Airway epithelial cell (primary cell): ENCODE measurements at places on chromosomes 4 and X. TPM values are rescaled to one million over a fixed set of nuclear protein-coding genes. Genes with fewer than 3 reads are reported as not detected.

Gene MAGEC1
- not detected in 2 replicates for total RNA-seq

Gene KIAA1210
- not detected in 2 replicates for total RNA-seq

Gene CT45A6
- total RNA-seq = not detected in 2 replicates

Gene SCRG1
- not detected in 2 replicates for total RNA-seq

Gene AFM
- total RNA-seq = not detected in 2 replicates

Gene FGB
- not detected in 2 replicates for total RNA-seq

Gene SGMS2
- 86.9 and 101 TPM in 2 replicates for total RNA-seq

Gene PLAC8
- total RNA-seq = 4.7 and 9.8 TPM in 2 replicates

Gene SLITRK2
- not detected in 2 replicates for total RNA-seq

Gene CTAG2
- total RNA-seq = not detected in 2 replicates

Gene HSPA4L
- total RNA-seq = 44.9 and 45.2 TPM in 2 replicates

Gene FAM9B
- total RNA-seq = not detected in 2 replicates

Gene DRD5
- total RNA-seq = not detected in 2 replicates

Gene SPANXN3
- total RNA-seq = not detected in 2 replicates

Gene SETD7
- 26.5 and 31.3 TPM in 2 replicates for total RNA-seq

Gene S100G
- total RNA-seq = not detected in 2 replicates

Gene SPANXA1
- not detected in 2 replicates for total RNA-seq

Gene PTTG2
- total RNA-seq = not detected in 2 replicates

Gene SYTL5
- 2.7 and 3.4 TPM in 2 replicates for total RNA-seq

Gene ZIC3
- not detected in 2 replicates for total RNA-seq

Gene NKX3-2
- total RNA-seq = 0.07 TPM in 1 of 2 replicates, not detected in the other

Gene CT55
- total RNA-seq = not detected in 2 replicates

Gene CT45A3
- total RNA-seq = not detected in 2 replicates

Gene CRMP1
- total RNA-seq = 0.14 TPM in 1 of 2 replicates, not detected in the other

Gene TLL1
- 0.92 and 1.1 TPM in 2 replicates for total RNA-seq

Gene NSG1
- total RNA-seq = 36.9 and 45.7 TPM in 2 replicates

Gene SULT1E1
- 0.51 and 2.8 TPM in 2 replicates for total RNA-seq

Gene EMCN
- not detected in 2 replicates for total RNA-seq

Gene CFAP99
- not detected in 2 replicates for total RNA-seq

Gene ACTRT1
- not detected in 2 replicates for total RNA-seq

Gene TMEM184C
- total RNA-seq = 13.7 and 16.5 TPM in 2 replicates

Gene UGT2B7
- 0.78 and 2.7 TPM in 2 replicates for total RNA-seq

Gene AR
- 0.09 and 0.42 TPM in 2 replicates for total RNA-seq

Gene DCAF8L2
- total RNA-seq = not detected in 2 replicates

Gene STK32B
- not detected in 2 replicates for total RNA-seq

Gene DNAAF6
- not detected in 2 replicates for total RNA-seq

Gene DMD
- total RNA-seq = 5.1 and 7.7 TPM in 2 replicates

Gene HMGN5
- 0.33 and 1.7 TPM in 2 replicates for total RNA-seq

Gene AKAP14
- total RNA-seq = not detected in 2 replicates

Gene SHISA3
- total RNA-seq = 0.21 and 0.46 TPM in 2 replicates

Gene PNMA6F
- not detected in 2 replicates for total RNA-seq

Gene ETDB
- not detected in 2 replicates for total RNA-seq

Gene MXRA5
- 0.28 and 0.85 TPM in 2 replicates for total RNA-seq

Gene ATP2B3
- not detected in 2 replicates for total RNA-seq

Gene TIMM8A
- total RNA-seq = 5.0 and 9.0 TPM in 2 replicates

Gene NFXL1
- 8.5 and 12.1 TPM in 2 replicates for total RNA-seq

Gene COL4A5
- total RNA-seq = 93.7 and 95.7 TPM in 2 replicates

Gene VSIG1
- 0.85 and 1.4 TPM in 2 replicates for total RNA-seq

Gene CXCL1
- 61.5 and 97.3 TPM in 2 replicates for total RNA-seq

Gene GAGE12C
- not detected in 2 replicates for total RNA-seq

Gene LUZP4
- total RNA-seq = not detected in 2 replicates

Gene APLN
- 0.74 and 2.5 TPM in 2 replicates for total RNA-seq

Gene ARHGEF38
- under 0.01 TPM in 1 of 2 replicates, not detected in the other for total RNA-seq

Gene CDS1
- 12.3 and 20.7 TPM in 2 replicates for total RNA-seq
